ENCODE measurements at places on chromosomes 12 and 14.

DNA sequence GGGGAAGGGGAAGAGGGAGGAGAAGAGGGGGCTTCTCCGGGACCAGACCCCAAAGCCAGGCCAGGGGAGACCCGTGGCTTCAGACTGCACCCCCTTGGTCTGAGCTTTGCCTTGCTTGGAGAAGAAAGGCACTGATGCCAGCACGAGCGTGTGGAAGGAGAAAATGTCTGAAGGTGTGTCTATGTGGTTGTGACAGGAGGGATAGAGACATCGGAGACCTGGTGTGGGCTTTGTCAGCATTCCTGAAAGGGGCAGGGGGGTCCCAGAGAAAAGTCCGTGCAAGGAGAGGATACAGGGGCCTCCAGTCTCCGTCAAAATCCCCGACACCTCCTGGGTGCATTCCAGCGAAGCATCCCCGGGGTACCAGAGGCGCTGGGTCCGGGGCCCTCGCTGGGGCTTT, 139.0 kb upstream of the LHX5 start:
- no peak for DNase-seq

DNA sequence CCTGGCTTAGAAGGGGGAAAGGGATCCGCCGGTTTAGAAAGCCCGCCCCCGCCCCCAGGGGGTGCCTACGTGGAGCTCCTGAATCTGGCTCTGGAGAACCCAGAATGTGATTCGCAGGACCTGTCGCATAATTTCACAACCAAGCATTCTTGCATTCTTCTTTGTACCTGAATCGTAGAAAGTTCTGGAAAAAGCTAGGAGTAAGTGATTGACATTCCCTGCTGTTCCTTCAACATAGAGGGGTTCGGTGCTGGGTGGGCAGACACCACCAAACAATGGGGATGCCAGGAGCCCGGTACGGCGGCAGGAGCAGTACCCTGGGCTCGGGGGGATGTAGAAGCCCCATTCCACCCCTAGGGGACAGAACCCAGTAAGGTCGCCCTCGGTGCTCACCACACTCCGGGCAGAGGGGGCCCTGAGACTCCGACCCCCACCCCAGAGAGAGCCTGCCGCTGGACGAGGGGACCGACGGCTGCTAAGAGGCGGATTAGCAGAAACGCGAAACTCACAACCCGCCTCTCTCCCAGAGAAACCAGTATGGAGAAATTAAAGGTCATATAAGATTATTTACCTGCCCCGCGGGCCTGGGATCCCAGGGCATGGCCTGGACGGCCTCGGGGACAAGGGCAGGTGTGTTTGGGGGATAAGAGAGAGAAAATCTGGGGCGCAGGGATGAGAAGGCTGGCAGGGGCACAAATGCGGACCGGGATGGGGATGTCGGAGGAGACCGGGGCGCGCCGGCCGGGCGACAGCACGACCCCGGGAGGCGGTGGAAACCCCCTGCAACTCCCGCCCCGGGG, 520 bp downstream of the CSRP2 start:
- no peak for DNase-seq

GRCh38 chr12:27555361-27555760, 31.4 kb downstream of the PPFIBP1 start:
- DNase-seq = no peak

GRCh38 chr12:71472441-71472911, 32.9 kb downstream of the LGR5 start:
- no peak for DNase-seq

DNA sequence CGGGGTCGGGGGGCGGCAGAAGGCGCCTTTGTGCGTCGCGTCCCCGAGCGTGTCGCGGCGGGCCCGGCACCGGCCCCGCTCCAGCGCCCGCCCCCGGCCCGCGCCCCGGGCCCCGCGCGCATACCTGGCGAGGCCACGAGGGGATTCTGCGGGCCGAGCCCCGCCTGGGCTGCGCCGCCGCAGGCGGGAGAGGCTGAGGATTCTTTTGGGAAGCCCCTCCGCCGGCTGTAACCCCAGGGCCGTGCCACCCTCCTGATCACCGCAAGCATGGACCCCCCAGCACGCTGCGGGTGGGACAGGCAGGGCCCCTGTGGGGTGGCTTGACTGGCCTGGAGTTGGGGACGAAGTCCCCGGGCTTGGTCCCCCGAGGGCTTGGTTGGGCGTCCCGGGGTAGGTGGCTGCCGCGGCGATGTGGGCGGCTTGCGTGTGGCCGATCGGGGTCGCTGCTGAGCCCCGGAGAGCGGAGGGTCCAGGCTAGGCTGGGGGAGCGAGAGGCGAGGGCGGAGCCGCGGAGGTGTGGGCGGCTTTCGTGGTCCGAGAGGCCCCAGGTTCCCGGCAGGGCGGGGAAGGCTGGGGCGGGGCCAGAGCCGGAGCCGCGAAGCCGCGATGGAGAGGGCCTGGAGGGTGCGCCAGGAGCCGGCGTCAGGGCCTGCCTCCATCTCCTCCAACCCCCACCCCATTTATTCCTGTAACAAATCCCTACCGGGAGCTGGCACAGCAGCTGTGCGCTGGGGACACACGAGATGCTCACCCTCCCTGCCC, 28.4 kb upstream of the GPR132 start:
- no peak for DNase-seq

- DNase-seq = no peak
These were observed 26.8 kb downstream of the EMP1 start for GRCh38 chr12:13223179-13223804.

- no peak for DNase-seq
These were observed 354.0 kb downstream of the FLRT2 start for GRCh38 chr14:85883966-85884365.

GRCh38 chr14:101017806-101018560, 114.5 kb upstream of the RTL1 start:
- no peak for DNase-seq

DNA sequence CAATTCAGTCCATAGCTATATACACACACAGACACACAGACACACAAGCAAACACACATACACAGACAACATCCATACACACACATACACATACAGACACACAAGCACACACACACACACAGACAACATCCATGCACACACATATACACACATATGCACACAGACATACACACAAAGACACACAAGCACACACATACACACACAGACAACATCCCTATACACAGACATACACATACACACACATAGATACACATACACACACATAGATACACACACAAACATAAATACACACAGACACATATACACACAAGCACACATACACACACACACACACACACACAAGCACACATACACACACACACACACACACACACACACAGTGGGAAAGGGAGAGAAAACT, 254.8 kb downstream of the VRK1 start:
- no peak for DNase-seq

DNA sequence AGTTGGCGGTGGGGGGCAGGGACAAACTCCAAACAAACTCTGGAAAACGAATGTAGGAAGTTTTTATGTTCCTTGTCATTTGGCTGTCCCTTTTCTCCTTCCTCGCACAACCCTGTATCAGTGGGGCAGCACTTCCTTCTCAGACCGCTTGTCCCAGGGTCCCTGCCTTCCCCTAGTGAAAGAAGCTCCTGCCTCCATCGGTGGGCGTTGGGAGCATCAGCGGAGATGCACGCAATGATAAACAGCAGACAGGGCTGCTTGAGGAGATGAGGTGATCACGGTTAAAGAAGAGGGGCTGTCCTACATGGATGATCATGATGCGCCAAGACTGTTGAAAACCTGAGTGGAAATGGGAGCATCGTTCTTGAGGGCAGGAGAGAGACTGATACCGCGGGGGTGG, 620 bp downstream of the C1S start:
- DNase-seq = no peak

GRCh38 chr12:96872961-96873360, 34.1 kb upstream of the NEDD1 start:
- no peak for DNase-seq

DNA sequence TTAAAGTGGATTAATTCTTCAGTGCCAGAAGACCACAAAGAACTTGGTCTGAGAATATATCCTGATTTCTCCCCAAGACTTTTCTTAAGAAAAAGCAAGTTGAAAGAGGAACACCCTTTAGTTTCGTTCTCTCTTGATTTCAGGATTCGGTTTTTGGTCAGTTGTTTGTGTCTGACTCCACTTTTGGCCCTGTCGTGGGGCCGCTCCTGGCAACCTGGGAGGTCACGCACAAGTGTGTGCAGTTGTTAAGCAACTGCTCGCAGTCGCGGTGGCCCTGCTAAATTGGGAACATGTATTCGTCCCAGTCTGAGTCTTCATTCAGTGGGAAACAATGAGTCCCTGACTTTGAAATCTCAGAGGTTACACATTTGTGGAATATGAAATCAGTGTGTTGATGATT, 68.7 kb downstream of the RGS6 start:
- peak; percentile 21 for DNase-seq

- DNase-seq = no peak
These were observed 46.6 kb downstream of the ATF7 start for GRCh38 chr12:53579545-53579955.

DNA sequence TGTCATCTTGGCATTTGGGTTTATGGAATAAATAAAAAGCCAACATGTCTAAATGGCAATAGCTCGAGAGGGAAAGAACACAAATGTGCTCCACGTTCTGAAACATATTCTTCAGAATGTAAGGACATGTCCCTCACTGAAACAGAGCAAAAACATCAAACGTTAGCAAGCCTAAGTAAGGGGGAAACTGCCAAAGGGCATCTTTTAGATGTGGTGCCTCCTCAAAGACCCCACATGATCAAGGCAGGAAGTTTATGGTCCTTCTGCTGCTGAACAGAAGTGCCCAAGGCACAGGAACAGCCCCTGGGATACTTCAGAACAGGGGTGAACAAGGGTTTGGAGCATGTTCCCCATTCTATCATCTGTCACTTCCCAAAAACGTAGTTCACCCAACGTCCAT, 227.0 kb downstream of the ANO2 start:
- DNase-seq = no peak

GRCh38 chr12:15446807-15447206, 124.5 kb downstream of the PTPRO start:
- DNase-seq = no peak

DNA sequence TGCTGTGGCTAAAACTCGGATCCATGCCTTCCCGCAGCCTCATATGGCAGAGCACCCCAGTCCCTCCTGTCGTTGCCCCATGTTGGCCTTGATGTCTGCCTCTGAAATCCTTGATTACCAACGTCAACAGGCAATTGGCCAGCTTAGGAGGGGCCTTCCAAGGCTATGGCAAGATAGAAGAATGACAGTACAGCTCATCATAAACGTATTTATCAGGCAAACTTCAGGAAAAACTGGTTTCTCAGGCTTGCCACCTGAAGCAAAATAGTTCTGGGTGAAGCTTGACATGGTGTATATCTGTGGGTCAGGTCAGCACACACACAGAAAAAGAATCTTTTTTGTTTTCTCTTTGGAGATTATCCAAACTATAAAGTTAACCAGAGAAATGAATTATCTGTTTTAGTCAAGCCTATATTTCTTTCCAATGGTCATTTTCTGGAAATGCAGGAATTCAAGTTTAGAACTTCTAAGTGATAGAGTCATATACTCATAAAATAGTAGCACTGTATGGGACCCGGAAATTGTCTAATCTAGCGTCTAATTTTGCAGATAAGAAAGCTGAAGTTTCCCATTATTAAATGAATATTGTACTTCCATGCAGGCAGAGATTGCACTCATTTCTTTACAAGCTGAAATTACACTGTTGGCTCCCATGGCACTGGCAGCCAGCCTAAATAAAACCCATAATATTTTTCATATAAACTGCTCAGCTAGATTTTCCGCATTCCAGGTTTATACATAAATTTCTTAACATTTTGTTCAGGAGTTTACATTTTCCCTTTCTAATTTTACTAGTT, 24.4 kb upstream of the DUSP16 start:
- DNase-seq = no peak

- no peak for DNase-seq
These were observed 71.8 kb upstream of the LTA4H start for GRCh38 chr12:96107236-96107635.

GRCh38 chr14:66717561-66718140, 209.7 kb downstream of the GPHN start:
- no peak for DNase-seq

- DNase-seq = no peak
These were observed 21.4 kb upstream of the APPL2 start for GRCh38 chr12:105257321-105257728.

DNA sequence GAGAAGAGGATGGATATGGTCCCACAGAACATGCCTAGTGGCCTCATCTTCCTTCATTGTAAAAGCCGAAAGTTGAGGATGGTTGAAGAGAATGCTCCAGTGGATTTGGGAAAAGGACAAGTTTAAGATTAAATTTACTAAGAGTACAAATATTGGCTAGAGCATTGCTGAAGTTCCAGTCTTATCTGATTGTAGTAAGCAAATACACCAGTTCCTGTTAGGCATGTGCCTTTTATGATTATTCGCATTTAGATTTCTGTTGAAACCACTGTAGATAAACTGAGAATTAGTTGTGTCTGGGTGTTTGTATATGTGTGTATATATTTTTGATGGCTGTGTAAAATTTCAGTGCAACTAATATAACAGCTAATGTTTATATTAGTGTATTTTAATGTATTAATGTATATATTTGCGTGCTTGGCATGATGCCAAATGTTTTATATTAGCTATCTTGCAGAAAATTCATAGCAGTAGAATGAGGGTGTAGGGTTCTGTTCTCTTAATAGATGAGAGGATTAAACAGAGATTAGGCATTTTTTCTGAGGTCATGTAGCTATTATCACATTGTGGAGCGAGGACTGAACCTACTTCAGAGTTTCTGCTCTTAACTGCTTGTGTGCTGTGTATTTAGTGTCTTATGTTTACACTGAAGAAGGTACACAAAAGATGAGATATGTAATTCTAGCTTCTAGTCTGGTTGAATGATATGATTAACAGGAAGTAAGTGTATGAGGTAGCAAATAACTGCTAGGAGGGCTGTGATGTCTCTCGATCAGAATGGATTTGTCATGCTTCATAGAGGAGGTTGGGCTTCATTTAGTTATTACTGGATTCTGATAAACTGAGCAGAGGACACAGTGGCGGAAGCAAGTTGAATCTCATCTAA, 21.1 kb downstream of the FKBP3 start:
- DNase-seq = no peak

GRCh38 chr14:104510794-104511611, 68.6 kb upstream of the C14orf180 start:
- peak; percentile 35 for DNase-seq

- no peak for DNase-seq
These were observed 469 bp upstream of the LRFN5 start for GRCh38 chr14:41606282-41606531.

DNA sequence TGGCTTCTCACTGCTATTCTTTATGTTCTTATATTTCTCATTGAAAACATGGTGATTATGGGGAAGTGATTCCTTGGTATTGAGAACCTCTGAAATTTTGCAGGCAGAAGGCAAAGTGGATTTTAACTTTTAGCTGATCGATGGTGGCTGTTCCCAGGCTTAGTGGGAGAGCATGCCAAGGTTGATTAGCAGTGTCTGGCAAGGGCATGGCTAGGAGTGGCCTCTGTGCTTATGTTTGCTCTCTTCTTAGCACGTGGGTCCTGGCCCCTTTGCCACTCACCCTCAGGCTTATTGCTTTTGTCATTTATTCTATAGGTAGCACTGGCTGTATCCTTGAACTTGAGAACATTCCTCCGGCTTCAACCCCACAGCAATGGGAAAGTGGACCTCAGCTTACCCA, 2.1 kb downstream of the MVK start:
- DNase-seq = no peak

- DNase-seq = no peak
These were observed 4.2 kb upstream of the SPIC start for GRCh38 chr12:101470939-101471338.

All from nucleus accumbens (tissue), 56 donors.